Renal pelvis (tissue), 12 donors: ENCODE measurements at places on chromosomes 4 and X. TPM values are rescaled to one million over a fixed set of nuclear protein-coding genes. Genes with fewer than 3 reads are reported as not detected.

DNA sequence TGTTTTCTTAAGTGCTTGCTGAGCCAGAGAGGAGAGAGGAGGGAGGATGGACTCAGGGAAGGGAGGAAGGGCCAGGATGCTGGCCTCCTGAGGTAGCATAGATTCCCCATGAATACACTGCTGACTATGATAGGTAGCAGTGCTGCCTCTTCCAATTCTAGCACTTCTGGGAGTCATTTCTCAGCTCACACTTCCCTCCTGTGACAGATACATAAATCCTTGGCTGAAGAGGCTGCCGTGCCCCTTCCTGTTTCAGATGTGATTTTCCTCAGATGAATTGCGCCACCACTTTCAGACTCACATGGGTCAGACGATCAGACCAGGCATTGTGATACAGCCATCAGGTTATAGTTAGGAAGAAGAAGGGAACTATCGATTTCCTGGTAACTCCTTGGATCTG is 22.4 kb downstream of the TSC22D3 start:
- DNase-seq = no peak

DNA sequence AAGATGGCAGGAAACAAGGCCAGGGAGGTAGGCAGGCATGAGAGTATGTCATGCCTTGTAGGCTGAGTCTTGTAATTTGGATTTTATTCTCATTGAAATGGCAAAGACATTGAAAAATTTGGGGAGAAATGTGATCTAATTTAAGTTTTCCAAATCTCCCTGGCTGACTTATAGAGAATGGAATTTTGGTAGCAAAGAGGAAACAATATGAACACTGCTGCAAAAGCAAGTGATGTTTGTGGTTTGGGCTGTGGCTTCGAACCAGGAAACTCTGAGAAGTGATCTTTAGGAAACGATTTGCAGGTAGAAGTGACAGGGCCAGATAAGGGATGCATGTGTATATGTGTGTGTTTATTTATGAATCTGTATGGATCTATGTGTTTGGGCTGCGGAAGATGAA is 35.6 kb downstream of the ARSJ start:
- no peak for DNase-seq

Gene TREX2
- polyA plus RNA-seq = 0.48 TPM

GRCh38 chr4:127586922-127587571 is 45.7 kb upstream of the INTU start:
- DNase-seq = no peak

DNA sequence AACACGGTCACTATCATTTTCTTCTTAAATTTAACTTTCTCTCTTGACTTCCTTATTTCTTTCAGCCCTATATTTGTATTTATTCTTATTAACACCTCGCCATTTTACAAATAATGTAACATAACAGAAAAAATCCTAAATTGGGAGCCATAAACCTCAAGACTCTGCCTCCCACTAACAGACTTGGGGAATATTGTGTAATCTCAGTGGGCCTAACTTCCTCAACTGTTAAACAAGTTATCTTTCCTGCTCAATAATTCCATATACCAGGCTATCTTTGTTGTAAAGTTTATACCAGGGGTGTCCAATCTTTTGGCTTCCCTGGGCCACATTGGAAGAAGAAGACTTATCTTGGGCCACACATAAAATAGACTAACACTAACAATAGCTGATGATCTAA is 26.2 kb downstream of the PRSS12 start:
- no peak for DNase-seq

Gene FAM149A
- 47.7 TPM for polyA plus RNA-seq

GRCh38 chrX:149504226-149504914 is 736 bp downstream of the IDS start:
- DNase-seq = no peak

- no peak for DNase-seq
Observed at GRCh38 chr4:186881521-186882220, 158.0 kb upstream of the FAT1 start.

DNA sequence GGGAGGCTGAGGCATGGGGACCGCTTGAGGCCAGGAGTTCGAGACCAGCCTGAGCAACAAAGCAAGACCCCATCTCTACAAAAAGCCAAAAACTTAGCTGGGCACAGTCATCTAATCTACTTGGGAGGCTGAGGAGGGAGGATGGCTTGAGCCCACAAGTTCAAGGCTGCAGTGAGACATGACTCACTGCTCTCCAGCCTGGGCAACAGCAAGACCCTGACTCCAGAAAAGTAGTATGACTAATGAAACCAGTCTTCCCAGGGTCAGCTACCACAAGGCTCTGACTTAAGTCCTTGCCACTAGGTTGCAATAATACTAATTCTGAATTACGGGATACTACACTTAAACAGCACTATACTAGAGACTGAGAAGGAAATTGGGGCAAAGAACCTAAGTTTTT is 33.1 kb downstream of the ERVMER34-1 start:
- no peak for DNase-seq

DNA sequence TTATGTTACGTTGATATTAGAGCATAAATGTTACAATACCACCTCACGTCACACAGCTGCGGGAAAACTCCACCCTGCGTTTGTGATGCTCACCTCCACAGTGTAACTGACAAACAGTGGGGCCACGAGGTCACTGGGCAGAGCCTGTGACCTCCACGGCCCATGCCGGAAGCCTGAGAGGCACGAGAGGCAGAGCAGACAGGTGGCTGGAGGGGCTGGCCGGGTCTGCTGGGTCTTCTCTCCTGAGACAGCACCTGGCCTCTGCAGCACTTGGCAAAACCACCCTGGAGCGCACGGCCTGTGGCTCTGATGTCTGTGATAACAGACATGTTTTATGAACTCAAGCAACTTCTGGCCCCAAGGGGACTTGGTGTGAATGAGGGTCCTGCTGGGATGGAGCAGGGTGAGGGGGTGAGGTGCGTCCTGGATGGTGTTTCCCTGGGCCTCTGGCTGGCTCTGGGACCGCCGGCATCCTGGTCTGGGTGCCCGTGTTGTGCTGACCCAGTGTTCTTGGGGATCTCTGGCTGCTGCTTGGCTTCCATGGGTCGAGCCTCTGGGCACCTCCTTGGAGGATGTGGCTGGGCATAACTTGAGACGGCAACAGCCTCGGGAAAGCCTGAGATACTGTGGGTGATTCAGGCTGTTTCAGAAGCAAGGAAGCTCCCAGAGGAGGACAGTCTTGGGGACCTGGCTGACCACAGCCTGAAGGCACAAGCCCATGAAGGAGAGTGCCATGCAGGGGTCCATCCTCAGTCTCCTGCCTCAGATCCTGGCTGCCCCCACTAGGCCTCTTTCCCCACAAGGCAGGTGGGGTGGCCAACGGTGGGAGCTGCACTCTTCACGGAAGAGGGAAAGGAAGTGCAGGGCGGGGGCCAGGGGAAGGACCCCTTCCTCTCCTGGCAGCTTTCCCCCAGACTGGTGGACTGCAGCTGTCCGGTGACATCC is 19.7 kb downstream of the RNF212 start:
- DNase-seq = no peak

DNA sequence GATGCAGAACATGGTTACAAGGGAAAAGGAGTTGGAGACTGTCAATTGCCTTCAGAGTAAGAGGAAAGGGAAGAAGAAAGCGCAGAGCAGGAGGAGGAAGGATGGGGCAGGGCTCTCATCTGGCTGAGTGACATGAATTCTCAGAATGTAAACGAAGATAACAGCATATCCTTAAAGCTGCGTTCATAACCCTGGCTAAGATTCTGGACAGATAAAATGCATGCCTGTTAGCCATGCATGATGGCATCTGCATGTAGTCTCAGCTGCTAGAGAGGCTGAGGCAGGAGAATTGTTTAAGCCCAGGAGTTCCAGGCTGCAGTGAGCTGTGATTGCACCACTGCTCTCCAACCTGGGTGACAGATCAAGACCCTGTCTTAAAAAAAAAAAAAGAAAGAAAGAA is 493.5 kb upstream of the PRKX start:
- DNase-seq = no peak

DNA sequence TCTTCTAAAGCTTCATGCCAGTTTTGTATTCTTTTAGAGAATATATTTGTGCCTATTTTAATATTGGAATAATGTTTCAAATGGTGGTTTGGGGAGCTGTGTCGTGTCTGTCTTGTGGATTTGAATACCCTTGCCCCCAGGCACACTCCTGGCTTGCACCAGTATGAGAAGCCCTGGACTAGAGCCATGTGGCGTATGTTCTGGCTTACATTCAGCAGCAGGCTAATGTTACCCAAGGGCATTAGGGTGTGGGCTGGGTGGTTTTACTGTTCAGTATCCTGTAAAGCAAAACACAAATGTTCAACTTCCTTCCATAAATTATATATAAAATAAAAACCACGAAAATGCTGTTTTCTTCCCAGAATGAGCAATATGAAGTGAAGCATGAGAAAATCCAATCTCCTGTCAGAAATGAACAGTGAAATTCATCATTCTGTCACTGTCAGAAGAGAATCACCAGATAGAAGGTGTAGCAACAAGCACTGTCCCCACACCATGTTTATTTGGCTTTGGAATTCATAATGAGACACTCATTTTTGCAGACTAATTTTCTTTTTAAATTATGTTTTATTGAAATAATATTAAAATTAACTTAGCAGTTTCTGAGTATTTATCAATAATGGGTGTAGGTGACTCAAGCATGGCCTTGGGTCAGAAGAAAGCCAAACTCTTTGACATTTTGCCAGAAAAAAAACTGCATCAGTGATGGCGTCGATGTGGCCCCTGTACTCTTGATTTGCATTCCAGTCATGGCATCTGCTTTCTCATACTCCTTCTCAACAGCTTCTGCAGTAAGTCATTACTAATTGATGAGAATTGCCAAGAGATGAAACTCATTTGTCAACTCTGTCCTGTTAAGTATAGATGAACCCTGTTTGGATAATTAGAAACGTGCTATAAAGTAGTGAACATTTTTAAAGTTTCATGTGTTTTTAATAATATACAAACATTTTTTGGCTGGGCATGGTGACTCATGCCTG is 43.8 kb downstream of the WWC2 start:
- no peak for DNase-seq

Gene GPR34
- 6.0 TPM for polyA plus RNA-seq

Gene EXOC1L
- polyA plus RNA-seq = not detected

DNA sequence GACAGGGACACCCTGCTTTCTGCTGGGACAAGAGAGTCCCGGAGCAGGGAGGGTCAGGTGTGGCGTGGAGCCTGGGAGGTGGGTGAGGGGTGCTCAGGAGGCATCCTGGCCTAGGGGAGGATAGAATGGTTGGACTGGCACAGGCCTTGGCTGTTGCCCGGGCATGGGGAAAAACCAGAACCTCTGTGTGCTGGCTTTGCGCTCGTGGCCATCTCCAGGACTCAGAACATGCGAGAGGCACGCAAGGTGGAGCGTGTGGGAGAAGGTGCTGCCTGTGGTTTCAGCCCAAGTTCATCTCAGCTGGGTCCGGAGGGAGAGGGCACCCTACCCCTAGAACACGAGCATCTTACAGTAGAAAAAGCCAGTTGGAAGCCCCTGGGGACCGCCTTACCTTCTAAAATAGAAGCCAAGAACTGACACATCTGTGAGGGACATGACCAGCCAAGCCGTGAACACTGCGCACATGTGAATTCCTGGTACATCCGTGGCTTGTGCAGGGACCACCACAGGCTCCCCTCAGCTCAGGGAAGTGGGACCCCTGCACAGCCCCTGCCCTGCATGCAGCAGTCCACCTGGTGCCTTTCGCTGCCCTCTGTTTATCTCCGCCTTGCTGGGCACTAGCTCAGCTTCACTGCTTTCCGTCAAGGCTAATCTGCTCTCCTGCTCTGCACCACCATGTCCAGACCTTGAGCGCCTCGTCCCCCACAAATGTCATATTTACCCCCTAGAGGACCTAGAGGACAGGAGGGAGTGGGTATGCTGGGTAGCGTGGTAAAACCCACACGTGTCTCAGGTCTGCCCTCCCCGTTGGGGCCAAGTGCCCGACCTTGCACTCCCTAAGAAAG is 13.5 kb downstream of the MSANTD1 start:
- no peak for DNase-seq

DNA sequence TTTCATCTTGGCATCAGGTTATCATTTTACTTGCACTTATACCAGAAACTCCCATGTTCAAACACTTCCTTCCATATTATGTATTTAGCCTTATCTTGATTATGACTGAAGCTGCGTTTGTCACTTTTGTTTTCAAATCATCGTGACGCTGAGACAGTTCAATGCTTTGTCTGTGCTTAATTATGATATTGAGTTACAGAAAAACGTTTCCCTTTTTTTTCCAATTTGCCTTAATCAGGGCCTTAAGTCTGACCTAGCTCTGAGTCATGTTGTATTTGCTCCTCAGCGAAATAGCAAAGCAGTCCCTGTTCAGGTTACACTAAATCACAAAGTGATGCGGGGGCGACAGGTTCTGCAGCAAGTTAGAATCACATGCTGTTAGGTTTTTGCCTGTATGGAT is 254.7 kb downstream of the AFF2 start:
- no peak for DNase-seq

GRCh38 chr4:126779436-126780166 is 853.2 kb upstream of the INTU start:
- DNase-seq = no peak

Gene ERAS
- not detected for polyA plus RNA-seq

DNA sequence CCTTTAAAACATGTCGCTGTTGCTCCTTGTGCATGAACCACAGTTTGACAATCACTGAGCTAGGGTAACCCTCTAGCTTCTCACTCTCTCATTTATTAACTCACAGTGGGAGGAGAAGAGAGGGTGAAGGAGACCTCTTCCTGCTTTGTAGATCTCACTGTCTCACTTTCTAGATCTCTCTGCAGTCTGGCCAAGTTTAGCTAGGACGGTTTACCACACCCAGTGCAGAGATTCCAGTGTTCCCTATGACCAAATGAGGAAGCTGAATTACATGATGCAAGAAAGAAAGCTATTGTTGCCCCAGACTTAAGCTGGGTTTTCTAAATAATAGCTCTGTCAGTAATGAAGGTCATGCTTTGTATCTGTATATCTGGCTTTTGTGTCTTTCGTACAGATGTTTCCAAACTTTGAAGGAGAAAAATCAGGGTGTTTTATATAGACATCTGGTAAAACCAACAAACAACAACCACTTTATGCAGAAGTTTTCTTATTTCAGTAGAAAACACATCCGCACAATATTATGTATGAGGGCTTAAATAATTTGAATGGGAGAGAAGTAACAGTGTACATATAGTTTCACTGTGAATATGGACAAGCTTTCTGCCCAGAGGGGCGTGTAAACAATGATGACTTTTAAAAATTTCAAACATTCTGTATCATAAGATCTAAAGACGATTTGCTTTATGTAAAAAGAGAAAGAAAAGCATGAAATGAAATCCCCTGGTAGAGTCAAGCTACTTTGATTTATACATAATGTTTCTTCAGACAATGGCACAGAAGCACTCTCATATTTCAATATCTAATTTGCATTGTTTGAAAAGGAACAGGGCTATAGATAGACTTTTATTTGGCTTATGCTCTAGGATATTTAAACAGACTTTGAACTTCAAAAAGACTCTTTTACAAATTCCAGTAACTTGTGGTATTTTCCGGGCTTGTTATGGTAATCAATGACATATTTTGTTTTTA is 582.3 kb downstream of the FSTL5 start:
- DNase-seq = no peak

DNA sequence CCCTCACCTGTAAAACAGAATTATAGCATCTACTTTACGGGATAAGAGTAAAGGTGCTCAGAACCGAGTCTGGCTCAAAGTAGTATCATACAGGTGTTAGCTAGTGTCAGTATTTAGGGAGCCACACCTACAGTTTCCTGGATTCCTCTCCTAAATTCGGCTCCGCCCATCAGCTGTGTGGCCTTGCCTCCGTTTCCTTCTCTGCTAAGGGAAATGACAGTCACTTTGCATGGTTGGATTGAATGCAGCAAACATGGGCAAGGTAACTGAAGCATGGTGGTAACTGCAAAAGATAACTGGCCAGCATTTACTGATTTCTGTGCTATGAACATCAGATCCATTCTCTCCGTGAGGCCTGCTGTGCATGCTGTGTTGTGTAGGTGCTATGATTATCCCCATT is 2.8 kb downstream of the PPP1R3F start:
- no peak for DNase-seq
